ENCODE measurements at places on chromosomes 7 and 10.

DNA sequence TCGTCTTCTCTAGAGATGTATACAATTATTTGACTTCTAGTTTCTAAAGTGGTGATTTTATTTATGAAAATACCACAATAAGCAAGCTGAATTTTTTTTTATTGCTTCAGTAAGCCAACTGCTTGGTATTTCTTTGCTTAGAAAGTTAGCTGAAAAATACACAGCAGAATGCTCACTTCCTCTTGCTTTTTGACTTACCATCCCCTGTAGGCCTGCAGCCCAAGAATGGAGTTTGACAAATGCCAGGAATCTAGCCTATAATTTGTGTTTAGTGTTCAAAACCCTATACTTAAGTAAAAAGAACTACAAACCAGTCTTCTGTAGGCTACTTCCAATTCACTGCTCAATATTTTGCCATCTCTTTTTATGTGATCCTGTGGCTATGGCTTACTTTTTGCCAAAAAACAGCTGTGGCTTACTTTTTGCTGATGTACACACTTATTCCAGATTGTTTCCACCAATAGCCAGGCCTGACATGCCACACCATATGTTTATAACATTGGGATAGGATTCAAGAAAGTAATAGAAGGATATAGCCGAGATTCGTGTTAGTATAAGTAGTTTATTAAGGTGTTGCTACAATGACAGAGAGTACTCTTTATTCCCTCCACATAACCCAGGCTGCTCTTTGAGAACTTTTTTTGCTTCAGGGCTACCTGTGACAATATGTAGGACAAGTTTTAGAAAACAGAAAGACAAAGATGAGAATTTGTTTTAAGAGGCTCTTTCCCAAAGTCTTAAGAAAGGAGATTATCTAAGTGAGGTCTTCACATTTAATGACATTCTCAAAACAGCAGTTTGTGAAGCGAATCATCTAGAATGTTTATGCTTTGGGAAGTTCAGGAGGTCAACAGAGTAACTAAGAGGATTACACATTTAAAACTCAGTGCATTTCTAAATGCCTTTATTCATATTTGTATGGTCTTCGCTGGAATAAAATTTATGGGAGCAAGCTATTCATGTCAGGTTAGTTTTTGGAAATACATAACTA, 263.9 kb upstream of the FZD1 start:
- DNase-seq = no peak

- no peak for DNase-seq
Observed at GRCh38 chr7:155477476-155477875, 19.5 kb downstream of the EN2 start.

GRCh38 chr10:16853201-16853600, 36.0 kb upstream of the RSU1 start:
- no peak for DNase-seq

DNA sequence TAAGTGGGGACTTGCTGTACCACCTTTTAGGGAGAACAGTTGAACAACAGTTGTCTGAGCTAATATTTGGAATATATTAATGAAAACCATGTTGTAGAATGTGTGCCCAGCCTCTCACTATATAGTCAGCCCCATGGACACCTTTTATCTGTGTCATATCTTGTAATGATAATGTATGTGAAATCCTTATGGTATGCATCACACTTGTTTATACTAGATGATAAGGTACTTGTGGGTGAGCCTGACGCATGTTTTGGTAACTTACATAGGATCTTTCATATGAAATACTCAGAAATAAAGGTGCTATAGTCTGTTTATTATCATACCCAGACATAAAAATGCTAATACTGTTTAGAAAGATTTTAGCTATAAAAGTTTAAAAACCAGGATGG, 32.8 kb downstream of the CAMK1D start:
- DNase-seq = no peak

DNA sequence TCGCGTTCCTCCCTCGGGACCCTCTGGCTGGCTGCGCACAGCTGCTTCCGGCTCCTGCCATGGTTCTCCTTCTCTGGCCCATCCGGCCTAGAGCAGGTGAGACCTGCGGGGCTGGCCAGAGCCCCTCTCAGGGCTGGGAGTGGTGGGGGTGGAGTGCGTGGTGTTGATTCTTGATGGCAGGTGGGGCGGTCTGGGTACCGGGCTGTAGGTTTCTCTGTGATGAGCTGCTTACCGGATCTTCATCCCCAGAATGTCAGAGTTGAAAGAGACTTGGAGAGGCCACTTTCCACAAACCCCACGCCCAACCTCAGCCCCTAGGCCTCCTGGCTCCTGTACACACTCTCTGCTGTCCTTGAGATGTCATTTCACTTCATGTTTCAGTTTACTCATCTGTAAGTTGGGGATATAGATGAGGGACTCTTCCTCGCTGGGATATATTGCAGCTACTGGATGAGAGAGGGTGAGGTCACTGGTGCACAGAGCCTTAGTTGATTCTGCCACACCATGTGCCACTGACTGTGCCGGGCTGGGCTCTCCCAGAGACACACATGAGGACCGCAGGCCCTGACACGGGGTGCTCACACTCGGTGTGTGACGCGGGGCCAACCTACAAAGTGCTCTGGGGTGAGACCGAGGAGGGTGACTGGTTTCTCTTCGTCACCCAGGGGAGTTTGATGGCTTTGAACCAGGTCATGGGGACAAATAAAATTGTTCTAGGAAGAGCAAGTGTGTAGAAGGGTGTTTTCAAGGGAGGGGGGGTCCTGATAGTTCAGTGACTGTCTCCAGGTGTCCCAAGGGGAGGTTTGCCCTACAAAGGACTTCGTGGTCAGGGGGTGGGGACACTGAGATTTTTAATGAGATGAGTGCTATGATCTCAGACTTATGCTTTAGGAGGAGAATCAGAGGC, 29.5 kb downstream of the ZNF775 start:
- no peak for DNase-seq

GRCh38 chr7:15248514-15248913, 313.3 kb downstream of the AGMO start:
- no peak for DNase-seq

DNA sequence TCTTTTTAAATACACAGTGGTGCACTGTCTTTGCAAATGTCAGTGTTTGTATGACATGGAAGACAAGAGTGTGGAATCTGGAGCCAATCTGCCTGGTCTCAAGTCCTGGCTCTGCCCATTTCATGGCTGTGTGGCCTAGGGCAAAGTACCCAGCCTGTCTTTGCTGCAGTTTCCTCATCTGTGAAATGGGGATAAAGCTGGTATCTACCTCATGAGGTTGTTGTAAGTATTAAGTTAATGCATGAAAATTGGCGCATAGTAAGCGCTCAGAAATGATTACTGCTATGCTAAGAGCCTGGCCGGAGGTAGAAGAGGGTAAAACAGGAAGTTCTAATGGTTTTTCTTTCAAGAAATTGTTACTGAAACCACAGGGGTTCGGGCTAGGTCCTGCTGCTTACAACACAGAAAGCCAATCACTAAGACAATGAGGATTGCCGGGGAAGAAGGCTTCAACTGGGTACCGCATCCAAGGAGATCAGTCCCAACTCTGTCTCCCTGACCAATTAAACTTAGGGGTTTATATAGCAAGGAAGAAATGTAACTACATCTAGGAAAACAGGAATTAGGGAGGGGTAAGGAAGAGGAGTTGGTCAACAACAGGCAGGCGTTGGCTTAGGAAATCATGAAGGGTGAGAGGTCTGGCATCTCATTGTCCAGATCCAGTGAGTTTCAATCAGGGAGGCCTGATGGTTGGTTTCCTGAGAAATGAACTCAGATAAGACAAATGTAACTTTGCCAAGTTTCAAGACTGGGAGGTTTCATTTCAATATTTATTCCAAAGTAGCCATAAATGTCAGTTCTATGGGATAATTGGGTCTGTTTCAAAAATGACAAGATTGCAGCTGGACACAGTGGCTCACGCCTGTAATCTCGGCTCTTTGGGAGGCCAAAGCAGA, 57.0 kb downstream of the CHST3 start:
- no peak for DNase-seq

- no peak for DNase-seq
Observed at GRCh38 chr7:106062006-106062405, 50.1 kb downstream of the SYPL1 start.

DNA sequence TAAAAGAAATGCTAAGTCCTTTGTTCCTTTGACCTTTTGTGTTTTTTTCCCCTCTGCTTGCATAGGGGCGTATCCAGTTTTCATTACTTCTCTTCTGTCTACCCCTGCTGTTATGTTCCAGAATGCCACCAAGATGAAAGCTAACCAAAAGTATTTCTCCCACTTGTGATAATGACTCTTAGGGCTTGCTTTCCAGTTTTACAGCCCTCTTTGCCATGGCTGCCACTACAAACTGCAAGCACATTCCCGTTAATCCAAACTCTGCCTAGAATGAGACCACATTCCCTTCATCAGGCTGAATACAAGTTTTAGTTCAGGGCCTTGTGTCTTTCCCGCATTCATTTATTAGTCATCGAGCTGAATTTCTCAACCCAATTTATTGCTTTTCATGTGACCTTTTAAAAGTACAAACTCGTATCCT, 23.6 kb upstream of the CD36 start:
- no peak for DNase-seq

DNA sequence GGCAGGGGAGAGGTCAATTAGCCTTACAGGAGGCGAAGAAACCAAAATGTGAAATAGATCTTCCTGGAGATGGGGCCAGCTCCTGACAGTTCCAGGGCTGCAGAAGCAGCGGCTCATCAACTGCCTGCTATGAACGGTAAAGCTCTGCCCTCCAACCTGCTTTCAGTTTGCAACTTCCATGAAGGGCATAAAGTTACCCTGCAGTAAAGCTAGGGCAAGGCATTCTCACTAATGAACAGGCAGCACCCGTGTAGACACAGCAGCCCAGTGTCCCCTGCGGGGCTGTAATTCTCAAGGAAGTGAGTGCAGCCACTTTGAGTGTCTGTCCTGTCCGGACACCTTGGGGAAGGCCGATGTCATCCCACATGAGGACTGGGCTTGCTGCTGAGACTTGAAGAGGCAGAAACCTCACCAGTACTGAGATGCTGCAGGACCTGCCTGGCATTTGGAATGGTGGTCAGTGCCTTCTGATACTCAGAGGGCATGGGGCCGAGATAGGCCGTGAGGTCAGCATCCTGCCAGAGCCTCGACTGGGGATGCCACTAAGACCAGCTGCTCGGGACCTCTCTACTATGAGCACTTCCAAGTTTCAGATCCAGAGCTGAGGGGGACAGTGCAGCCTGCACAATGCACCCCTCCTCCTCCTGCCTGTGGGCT, 26.1 kb upstream of the C10orf53 start:
- DNase-seq = no peak

DNA sequence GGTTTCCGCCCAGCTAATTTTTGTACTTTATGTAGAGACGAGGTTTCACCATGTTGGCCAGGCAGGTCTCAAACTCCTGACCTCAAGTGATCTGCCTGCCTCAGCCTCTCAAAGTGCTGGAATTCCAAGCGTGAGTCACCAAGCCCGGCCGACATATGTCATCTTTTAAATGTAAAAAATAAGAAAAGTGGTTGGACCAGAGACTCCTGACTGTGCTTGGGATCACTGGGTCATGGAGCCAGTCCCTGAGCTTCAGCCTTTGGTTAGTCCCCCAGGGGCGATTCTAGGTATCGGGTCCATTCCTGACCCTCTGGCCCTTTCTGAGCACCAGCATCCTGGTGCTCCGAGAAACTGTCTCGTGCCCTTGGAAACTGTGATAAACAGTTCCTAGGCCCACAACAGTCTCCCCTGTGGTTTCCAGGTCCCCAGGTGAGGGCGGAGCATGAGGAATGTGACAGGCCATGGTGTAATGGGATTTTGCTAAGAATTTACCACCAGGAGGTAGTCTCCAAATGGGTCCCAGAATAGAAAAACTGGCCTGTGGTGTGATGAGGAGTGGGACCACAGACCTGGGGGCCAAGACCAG, 32.8 kb downstream of the UBTD1 start:
- DNase-seq = no peak

DNA sequence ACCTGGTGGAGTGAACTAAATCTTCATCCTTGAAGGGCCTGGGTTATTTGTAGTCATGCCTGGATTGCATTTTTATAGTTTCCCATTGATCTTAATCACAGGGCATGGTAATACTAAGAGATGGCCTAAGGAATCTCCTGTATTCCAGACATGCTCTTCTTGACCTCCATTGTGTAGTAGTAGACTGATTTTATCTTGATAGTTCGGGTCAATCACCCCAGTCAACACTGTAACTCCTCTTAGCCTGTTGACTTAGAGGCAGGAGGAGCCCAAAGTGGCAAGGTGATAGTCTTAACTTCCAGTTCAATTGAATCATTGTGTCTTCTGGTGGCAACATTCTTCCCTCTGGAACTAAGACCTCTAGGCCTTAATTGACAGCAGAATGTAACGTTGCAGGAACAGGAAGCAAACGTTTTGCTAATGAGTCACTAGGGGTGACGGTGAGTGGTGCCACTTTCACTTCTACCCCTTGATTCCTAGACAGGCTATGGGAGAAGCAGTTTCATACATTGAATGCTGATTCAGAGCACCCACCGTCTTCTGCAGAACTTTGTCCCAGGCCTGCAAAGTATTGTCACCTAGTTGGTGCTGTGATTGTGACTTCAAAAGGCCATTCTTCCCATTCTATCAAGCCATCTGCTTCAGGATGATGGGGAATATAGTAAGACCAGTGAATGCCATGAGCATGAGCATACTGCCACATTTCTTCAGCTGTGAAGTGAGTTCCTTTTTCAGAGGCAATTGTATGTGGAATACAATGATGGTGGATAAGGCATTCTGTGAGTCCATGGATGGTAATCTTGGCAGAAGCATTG, 24.0 kb upstream of the PAPSS2 start:
- DNase-seq = no peak

DNA sequence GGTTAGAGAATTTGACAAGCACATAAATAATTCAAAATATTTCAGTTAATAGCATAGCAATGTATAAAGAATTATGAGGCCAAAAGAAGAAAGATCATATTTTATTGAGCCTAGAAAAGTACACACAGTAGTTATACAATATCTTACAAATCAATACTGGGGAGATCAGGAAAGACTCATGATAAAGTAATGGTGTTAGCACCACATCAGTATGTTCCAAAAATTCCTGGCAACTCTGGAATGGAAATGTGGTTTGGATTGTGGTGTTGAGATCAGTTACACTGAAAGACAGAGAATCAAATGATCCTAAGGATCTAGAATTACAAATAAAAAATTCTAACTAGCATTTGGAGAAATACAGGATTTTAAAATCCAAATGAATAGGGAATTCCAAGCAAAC, 420.5 kb upstream of the CNTNAP2 start:
- DNase-seq = no peak
